ENCODE measurements at places on chromosomes 16 and 17. TPM values are rescaled to one million over a fixed set of nuclear protein-coding genes. Genes with fewer than 3 reads are reported as not detected.
A peak's percentile ranks its signal among the peaks of the same experiment; 100 is the strongest.

The ARHGAP44 gene
- total RNA-seq: 40.9 TPM

The ZKSCAN2 gene
- total RNA-seq: 3.5 TPM

- DNase-seq: no peak
Measured at GRCh38 chr17:49942947-49943346, 26.0 kb upstream of the DLX4 start.

DNA sequence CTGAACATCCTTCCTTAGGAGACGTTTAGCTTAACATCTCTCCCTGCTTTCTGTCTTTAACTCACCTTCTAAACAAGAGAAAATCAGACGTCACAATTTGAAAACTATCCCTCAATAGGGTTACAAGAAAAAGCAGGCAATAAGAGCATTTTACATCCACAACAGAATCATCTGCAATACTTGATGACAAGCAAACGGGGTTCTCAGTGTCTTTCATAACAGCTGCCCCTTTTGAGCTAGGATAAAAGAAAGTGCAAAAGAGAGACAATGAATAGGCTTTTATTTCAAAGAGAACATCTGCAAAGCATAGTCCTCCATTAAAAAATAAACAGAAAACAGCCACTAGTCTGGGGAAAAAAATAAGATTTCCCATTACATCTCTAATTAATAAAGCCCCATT is 13.2 kb downstream of the XYLT1 start:
- DNase-seq: no peak

DNA sequence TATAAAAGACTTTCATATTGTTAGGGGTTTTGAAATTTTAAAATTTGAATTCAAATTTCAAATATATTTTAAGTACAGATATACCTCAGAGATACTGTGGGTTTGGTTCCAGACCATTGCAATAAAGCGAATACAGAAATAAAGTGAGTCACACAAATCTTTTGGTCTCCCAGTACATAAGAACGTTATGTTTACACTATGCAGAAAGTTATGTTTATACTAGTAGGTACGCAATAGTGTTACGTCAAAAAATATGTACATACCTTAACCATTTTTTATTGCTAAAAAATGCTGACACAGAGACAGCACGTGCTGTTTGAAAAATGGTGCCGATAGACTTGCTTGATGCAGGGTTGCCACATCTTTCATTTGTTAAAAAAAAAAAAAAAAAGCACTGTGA is 19.7 kb downstream of the NUP88 start:
- DNase-seq: no peak

GRCh38 chr16:61237884-61238485 is 798.3 kb downstream of the CDH8 start:
- DNase-seq: no peak

GRCh38 chr16:85227946-85228862 is 115.9 kb upstream of the CIBAR2 start:
- no peak for DNase-seq

- no peak for DNase-seq
Measured at GRCh38 chr17:42290577-42290976, 2.3 kb downstream of the STAT5A start.

DNA sequence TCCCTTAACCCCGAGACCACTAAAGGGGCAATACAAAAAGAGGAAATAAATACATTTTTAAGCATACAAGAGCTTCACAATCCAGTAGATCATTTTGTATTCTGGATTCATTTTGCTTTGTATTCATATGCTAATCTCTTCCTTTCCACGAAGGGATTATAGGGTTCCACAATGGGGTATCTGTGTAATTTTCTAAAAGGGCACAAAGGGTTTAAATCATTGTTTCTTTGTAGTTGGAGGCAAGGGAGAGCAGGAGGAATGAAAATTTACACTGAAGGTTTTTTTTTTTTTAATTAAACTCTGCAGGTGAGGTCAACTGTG is 592 bp upstream of the NUFIP2 start:
- DNase-seq: no peak

GRCh38 chr16:10941127-10941933 is 938 bp downstream of the DEXI start:
- DNase-seq: no peak

DNA sequence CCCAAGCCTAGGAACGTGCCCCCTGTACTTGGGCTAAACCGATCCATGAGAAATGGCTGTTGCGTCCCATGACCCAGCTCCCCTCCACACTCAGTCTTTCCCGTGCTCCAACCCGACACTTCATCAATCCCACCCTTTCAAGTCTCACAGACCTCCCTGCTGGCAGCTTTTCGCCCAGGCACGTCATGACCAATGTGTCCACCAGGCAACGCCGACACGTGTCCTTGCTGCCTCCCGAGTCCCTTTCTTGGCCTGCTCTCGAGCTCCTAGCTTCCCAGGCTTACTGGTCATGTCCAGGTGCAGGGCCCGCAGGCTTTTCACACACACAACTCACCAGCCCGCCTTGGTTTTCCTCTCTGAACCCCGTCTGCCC is 12.2 kb downstream of the MNT start:
- DNase-seq: no peak

GRCh38 chr16:89345642-89346150 is 128.2 kb downstream of the ZNF778 start:
- no peak for DNase-seq

- DNase-seq: peak; percentile 79
Measured at GRCh38 chr16:21233521-21234150, at the start of gene ANKS4B. TSS of gene ANKS4B (plus strand) at chr16:21233699. CDS start at chr16:21233738, 39 bp downstream.

- no peak for DNase-seq
Measured at GRCh38 chr17:65158041-65158440, 20.9 kb downstream of the RGS9 start.

DNA sequence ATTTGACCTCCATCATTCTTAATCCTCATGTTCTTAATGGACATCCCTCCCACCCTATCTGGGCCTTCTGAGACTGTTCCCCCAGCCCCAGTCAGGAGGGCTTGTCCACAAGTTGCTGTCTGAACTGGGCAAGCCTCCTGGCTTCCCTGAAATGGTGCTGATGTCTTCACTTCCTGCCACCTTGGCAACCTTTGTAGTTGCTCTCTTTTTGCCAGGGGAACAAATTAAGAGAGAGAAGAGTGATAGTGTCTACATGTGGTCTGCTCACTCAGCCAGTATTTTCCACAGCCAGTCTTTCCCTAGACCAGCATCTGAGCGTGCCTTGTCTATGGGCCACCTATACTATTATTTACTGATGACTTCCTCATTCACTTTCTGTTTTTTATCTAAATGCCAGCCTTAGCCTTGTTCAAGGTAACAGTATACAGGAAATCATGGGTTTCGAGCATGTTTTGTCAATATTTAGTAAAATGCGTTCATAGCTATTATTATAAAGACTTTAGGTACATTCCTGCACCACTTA is 710.1 kb downstream of the MAF start:
- no peak for DNase-seq

DNA sequence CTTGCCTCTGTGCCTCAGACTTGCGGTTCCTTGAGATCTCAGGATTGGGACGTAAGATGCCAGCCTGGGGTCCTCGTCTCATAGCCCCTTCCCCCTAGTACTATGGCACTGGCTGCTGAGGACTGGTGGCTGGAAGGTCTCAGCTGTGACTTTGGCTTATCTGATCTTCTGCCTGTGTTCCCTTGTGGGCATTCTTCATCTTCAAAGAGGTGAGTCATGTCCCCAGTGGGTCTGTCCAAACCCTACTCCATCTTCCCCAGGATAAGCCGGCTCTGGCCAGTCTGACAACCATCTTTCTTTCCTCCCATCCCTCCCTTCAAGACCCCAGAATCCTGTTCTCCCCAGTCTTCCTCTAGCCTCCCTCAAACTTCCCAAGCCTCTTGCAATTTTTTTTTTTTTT is 3.6 kb downstream of the CD19 start:
- DNase-seq: no peak

DNA sequence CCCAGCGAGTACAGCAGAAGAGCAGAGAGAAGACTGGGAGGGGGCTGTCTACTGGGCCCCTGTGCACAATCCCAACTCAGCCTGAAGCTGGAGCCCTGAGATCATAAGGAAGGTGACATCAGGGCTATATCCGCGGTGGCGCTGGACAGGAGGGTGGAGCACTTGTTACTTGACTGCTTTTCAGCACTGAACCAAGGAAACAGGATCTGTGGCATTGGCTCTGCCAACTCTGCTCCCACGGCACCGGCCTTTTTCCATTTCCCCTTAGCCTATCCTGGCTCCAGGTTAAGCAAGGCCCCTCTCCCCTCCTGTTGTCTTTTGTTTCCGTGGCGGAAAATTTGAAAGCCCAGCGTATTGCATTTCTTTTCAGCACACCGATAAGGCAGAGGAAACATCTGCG is 125.0 kb upstream of the IRX3 start:
- DNase-seq: no peak
